Activated CD4-positive, alpha-beta T cell treated with anti-CD3 and anti-CD28 coated beads, Interleukin-2, amount 50 U/mL, for 1 hour (primary cell): ENCODE measurements at places on chromosomes 16 and 17.

DNA sequence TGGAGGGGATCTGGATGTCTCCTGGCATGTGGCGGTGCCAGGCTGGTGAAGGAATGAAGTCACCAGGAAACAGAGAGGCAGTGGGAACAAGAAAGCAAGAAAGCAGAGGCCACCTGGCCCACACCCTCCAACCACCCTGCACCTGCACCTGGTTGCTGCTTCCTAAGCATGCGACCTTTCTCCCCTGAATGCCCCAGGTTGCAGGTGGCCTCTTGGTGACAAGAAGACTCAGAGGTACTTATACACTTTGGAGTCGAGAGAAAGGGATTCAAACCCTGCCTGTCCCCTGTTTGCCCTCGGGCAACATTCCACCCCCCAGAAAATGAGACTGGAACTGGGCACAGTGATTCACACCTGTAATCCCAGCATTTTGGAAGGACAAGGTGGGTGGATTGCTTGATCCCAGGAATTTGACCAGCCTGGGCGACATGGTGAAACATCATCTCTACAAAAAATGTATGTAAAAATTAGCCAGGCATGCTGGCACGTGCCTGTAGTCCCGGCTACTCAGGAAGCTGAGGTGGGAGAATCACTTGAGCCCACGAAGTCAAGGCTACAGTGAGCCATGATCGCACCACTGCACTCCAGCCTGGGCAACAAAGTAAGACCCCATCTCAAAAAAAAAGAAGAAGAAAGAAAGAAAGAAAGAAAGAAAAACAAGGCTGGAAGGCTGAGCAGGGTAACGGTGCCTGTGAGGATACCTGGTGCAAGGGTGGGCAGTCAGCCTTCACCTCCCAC, 34.6 kb upstream of the TNRC6C start:
- DNase-seq = no peak

DNA sequence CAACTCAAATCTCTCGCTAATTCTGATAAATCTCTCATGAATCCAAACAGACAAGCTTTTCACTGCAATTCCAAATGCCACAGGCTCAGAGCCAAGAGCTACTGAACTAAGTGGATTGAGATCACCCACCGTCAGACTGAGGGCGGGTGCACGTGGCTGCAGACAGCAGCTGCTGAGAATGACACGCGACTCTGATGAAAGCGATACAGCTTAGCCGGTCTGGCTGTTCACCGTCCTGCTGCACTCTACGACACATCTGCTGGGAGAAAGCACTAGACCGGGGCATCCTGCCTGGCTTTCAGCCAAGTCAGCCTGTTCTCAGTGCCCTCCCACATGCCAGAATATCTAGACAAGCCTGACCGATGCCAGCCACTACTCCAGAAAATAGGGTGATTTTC, 42.6 kb downstream of the KLHDC4 start:
- no peak for DNase-seq

DNA sequence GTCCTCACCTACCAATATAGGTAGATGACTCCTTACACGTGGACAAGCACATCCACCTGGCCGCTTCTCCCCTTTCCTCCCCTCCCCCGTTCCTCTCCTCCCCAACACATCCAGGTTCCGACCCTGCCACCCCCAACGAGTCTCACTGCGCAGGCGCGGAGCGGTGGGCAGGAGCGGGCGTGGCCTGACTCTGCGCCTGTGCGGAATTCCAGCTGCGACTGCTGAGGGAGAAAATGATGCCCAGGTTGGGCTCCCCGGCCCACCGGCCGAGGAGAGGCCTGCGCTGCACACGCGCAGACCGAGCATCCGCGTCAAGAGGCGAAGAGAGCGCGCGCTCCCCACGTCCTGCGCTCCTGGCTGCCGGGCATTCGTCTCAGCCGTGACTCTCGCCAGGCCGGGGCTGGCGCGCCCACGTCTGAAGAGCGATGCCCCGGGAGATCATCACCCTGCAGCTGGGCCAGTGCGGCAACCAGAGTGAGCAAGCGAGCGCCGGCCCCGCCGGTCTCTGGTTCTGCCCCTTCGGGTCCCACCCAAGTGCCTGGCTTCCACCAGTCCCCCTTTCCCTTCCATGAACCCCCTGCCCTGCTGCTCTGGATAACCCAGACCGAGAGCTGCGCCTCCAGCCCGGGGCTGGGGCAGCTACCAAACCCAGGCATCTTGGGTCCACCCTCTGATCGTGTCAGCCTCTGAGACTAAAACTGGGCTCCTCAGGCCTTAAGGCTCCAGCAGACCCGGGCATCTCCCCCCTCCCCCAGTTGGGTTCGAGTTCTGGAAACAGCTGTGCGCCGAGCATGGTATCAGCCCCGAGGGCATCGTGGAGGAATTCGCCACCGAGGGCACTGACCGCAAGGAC, at the start of gene TUBG2:
Gene TUBG2 (plus strand): TSS at position 206 of the 853 bp plus-strand sequence. CDS start 220 bp downstream, at position 426.
- DNase-seq = peak; percentile 61

- DNase-seq = no peak
These were observed 924 bp downstream of the SMARCD2 start for GRCh38 chr17:63841350-63842172.

DNA sequence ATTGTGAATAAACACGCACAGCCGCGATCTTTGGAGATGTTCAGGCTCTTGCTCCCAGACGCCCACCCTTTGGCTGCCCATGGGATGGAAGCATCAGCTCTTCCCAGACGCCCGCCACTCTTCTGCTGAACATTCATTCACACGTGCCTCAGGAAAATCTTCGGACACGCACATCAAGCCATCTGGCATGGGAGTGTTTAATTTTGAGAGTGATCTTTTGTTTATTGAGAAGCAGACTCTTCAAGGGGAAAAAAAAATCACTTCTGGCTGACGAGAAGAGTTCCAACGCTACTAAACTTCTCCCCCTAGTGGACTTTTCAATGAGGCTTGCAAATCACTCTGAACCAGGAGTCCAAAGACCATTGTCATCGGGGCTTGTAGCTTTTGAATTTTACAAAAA, 62.0 kb upstream of the NUDT7 start:
- no peak for DNase-seq
